ENCODE measurements at places on chromosomes 1 and 21.
A peak's percentile ranks its signal among the peaks of the same experiment; 100 is the strongest.

GRCh38 chr1:106268070-106268469 is 788.4 kb upstream of the PRMT6 start:
- peak; percentile 25 for DNase-seq

DNA sequence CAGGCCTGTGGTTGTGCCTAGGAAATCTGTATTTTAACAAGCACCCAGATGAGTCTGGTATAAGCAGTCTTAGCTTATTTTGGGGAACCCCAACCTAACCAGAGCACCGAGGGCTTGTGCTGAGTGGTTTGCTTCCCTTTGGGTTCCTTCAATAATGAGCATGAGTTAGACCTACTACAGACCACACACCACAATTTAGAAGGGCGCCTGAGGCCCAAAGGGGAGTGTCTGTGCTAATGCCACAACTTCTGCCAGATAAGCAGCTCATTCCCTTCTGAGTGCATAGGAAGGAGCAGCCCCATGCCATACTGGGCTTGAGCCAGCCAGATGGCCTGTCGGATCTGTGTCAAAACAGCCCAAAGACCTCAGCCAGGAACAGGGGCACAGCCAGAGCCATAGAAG is 15.4 kb upstream of the LSS start:
- DNase-seq = no peak

- DNase-seq = peak; percentile 83
Measured at GRCh38 chr1:218459878-218460711, 115.0 kb downstream of the TGFB2 start.

GRCh38 chr1:23984417-23985186 is 4.5 kb upstream of the SRSF10 start:
- DNase-seq = no peak

- no peak for DNase-seq
Measured at GRCh38 chr1:156119503-156120209, 5.1 kb downstream of the LMNA start.

GRCh38 chr1:236762410-236762809 is 32.7 kb upstream of the MTR start:
- DNase-seq = no peak

- no peak for DNase-seq
Measured at GRCh38 chr1:36822648-36823047, 211.7 kb downstream of the GRIK3 start.

DNA sequence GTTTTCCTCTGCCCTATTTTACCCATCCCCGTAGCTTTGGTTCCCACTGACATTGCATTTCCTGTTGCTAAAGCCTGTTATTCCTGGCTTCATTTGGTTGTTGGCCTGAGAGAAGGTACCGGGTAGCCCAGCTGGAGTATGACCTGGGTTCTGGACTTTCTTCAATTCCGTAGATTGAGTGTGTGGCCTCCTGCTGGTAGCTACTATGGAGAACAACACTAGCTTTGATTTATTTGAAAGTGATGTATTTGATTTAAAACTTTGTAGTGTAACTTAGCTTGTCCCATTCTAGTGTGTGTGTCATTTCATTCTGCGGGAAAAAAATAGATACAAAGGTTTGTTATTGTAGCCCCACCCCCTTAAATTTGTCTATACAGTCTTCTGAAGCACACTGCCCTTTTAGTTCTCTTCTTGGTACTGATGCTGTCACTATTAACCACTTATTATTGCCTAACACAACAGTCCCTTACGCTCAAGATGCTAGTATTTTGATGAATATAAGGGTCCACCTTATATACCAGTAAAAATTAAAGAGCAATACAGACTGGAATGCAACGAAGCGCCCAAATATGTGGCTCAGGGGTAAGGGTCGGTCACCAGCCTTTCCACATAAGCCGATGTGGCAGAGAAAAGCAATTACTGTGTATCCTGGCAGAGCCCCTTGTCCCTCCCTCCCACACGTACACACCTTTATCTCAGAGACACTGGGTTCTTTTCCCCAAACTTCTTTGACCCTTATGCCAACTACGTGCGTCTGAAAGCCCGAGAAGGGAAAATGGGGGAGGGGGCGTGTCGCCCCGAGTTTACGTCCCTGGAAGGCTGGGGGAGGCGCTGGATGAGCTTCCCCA is 643 bp upstream of the MOV10 start:
- peak; percentile 28 for DNase-seq

DNA sequence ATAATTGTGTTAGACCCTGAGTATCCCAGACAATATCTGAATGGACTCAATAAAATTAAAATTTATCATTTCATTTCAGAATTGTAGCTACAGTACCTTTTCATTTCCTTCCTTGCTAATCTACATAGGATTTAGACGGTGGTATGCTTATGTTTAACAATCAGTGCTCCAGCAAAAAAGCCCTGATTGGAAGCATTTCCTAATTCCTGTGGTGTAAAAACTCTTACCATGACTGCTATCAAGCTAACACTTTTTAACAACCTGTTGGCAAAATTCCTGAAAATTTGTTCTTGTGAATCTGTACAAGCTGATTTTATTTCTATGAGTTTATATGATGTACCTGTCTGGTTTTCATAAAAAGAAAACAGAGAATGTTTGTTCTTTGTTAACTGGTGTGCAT is 5.2 kb upstream of the FNBP1L start:
- DNase-seq = no peak

GRCh38 chr1:153985941-153986761 is at the start of gene RAB13:
Gene RAB13, minus strand, starts transcription at chr1:153986339. Its CDS starts 103 bp downstream, at chr1:153986236.
- peak; percentile 58 for DNase-seq

- DNase-seq = no peak
Measured at GRCh38 chr1:231376875-231377549, 38.9 kb downstream of the SPRTN start.
